ENCODE measurements at places on chromosomes 1 and 21.

- no peak for DNase-seq
These were observed 8.7 kb upstream of the SNAPIN start for GRCh38 chr1:153649863-153650235.

DNA sequence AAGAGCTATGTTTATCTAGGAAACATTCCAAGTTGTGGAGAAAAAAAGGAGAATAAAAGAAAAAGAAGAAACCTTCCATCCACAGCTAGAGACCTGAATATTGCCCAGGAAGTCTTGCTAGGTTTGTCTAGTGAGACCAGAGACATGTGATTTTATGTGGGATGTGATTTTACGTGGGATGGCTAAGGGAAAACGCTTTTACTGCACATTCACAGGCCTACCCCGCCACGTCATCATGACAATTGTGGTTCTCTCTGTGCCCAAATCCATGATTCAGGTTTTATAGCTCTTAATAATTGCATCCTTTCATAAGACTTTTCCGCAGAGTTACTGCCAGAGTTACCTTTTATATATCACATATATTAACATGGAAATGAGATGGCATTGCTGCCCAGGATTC, 86.4 kb upstream of the SSX2IP start:
- no peak for DNase-seq

DNA sequence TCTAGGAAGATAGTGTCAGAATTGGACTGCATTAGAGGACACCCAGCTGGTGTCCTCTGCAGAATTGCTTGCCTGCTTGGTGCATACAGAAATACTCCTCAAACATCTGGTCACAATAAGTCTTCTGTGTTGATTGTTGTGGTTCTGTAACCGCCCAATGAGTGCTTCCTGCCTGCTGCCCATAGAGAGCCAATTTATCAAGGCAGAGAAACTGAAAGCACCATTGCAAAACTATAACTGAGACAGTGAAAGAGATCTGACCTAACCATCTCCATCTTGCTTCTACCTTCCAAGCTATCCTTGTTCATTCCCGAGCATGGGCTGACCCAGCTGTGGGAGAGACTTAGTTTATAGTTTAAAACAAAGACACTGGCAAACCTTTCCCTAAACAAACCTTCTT, 462.4 kb upstream of the RGS18 start:
- no peak for DNase-seq

GRCh38 chr1:165960136-165960535, 132.7 kb downstream of the UCK2 start:
- DNase-seq: no peak
